ENCODE measurements at places on chromosomes 1 and 21.

GRCh38 chr1:207316141-207316540 lies 5.3 kb upstream of the CD55 start:
- DNase-seq: no peak

- DNase-seq: no peak
These were observed 34.5 kb downstream of the CTNNBIP1 start for GRCh38 chr1:9875636-9876000.

GRCh38 chr1:168688644-168689326 lies 40.2 kb downstream of the DPT start:
- DNase-seq: no peak

DNA sequence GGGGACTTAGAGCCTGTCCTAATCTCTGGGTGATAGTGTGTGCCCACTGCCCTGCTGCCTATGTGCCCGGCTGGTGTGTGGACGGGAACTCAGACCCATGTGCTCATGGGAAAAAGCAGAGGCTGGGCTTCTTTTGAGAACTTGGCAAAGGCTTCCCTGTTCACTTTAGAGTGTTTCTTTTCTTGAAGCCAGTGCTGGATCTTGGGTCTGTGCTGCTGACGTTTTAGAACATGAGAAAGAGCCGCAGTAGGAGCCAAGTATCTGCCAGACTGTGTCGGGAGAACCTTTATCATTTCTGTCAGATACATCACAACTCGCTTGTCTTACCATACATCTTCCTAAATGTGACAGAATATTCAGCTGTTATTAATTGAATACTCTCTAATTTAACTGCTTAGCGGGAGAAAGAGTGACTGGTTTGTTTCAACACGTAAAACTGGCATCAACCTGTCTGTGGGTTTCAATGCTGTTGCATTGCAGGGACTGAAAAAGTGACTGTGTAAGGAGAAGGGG lies 195.2 kb downstream of the PBX1 start:
- DNase-seq: no peak

DNA sequence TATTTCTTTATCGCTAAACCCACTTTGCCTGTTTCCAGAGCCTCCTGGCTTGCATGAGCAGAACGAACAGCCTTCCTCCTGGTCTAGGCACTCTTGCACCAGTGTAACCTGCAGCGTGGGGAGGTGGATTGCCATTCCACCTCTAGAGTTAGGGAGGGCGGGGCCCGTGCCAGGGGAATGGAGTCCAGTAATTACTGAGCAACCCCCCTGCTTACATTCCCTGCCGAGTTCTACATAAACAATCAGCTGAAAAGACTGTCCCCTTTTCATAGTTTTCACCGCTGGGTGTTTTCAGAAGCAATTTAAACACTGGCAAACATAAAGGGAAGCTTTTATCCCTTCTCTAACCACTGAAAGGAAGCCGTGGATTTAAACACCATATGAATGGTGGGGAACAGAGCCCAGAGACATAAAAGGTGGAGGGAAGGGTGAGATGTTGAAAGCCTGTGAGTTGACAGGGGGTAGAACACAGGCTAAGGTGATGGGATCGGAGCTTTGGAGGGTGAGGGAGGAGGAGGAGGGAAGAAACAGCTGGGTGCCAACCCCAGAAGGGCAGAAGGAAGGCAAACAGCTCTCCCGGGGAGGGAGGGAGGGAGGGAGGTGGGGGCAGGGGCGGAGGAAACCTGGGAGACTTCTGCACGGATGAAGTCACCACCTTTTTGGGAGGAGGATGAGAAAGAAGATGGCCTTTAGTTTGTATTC lies 68.0 kb upstream of the WDR26 start:
- no peak for DNase-seq

DNA sequence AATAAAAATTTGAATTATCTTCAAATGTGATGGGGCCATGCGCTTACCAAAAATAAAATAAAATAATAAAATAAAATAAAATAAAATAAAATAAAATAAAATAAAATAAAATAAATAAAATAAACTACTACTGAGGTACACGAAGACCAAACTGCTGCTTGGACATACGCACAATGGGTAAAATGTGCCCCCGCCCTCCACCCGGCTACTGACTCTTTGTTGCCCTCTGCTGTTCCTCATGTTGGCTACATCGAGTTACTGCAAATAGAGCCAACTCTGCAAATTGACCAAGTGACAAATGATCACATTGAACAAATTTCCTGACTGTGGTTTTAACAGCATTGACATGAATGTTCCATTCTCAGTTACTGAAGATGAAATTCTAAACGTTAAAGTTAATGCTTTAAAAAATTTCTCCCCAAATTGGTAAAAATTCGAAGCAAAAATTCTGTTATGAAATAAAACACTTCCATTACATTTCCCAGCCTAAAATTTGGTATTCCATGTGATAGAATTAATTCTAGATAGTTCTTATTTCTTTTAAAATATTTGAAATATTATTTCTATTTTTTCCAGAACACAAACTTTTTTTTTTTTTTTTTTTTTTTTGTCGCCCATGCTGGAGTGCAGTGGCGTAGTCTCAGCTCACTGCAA lies 18.8 kb upstream of the MAP1LC3C start:
- DNase-seq: peak; percentile 35

DNA sequence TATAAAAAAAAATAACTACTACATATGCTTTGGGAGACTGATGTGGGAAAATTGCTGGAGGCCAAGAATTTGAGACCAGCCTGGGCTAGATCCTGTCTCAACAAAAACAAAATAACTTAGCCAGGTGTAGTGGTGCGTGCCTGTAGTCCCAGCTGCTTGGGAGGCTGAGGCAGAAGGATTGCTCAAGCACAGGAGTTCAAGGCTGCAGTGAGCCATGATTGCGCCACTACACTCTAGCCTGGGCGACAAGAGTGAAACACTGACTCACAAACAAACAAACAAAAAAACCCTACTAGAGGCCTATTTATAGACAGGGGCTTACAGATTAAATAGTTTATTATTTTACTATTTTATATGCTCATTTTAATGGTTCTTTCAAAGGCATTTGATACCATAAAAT lies 80.0 kb downstream of the LHX4 start:
- DNase-seq: no peak

DNA sequence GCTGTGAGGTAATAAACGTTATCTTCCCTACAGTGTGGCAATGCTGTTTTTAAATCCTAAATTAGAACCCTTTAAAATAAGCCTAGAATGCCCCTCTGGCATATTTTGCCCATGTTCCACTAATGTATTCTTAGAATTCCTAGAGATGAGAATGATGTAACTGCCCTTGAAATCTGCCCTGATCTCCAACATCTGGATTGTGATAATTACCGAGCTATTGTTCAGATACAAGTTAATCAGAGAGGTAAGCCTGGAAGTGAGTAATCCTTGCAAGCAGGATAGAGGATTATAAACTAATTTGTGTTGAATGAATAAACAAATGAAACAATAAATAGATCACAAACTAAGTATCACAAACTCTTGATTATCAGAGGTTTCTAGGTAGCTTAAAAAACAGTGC lies 107.8 kb upstream of the DMRTA2 start:
- no peak for DNase-seq

DNA sequence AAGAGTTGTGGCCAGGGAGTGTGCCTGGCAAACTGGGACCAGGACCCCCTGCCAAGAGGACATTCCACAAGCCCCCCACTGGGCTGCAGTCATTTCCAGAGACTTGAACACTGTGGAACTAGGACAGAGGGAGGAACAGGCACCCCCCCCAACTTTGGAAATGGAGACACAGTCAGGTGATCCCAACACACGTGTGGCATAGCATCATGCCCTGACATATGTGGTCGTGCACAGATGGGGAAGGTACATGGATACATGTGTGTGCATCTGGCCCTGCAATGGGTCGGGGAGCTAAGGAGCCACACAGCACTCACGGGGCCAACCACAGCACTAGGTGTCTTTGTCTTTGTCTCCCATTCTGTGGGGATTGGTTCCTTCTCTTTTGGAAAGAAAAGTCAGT lies 6.6 kb upstream of the TFF3 start:
- DNase-seq: no peak

DNA sequence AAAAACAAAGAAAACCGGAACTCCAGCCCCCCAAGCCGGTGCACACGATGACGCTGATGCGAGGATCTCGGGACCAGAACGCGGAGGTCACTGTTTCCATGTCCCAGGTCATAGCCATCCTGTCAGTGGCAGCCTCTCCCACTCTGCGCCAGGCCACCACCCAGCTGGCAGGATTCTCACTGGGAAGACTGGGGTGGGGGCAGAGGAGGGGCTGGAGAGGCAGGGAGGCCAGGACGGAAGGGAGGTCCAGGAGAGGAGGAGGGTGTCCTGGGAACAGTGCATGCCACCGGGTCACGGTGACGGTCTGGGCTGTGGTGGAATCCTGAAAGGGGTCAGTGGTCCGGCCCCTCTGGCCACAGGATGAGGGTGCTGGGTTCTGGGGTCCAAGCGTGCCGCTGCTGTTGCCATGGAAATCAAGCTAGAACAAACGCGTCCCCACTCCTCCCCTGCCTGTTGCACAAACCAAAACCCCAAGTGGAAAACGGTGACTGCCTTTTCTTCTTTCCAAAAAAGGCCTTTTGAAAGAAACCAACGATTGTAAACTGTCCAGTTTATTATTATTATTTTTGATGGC lies 26.1 kb downstream of the MRPL37 start:
- no peak for DNase-seq

DNA sequence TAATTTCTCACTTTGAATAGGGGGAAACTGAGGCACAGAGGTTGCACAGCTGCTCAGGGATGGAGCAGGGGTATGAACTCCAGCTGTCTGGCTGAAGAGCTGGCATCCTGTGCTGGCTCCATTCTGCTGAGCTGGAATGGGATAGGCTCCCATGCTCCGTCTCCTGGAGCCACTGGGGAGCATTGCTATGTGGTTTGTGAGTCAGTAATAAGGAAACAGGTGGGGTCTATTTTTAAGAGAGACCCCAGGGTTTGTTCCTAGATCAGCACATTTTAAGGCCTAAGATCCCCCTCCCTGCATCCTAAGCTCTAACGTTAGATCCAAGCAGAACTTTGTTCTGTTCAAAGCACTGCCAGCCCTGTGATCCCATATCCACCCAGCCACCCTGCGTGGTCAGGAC lies 72.2 kb downstream of the LACTBL1 start:
- no peak for DNase-seq

GRCh38 chr1:175124861-175125260 lies 57.2 kb downstream of the TNN start:
- no peak for DNase-seq

DNA sequence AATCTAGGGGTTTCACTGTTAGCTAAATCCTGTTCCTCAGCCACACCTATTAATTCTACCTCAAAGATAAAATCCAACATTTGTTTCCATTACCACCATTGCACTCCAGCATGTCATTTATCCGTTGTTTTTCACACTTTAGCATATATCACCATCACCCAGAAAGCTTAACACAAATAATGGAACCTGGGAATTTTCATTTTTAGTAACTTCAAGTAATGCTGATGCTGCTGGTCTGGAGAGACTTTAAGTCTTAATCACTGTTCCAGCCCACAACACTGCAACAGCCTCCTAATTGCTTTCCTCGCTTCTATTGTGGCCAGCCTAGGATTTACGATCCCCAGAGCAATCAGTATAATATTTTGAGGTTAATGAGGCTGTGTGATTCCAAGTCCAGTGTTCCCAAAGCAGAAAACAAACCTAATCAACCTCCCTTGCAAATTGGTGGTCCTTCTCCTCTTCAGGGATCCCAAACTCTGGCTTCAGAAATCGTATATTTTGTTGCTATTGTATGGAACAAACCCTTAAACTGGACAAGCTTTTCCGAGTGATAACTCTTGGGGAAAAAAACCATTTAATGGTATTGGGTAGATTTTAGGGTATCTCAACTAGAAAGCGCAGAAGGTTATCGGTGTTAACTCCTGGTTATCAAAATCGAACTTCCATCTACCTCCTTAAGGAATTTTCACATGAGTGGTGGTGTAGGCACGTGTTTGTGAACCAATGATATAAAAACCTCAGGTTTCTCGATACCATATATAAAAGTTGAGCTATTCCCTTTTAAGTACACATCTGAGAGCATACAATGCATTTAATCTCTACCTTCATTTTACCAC lies 50.0 kb upstream of the BOLA1 start:
- no peak for DNase-seq

DNA sequence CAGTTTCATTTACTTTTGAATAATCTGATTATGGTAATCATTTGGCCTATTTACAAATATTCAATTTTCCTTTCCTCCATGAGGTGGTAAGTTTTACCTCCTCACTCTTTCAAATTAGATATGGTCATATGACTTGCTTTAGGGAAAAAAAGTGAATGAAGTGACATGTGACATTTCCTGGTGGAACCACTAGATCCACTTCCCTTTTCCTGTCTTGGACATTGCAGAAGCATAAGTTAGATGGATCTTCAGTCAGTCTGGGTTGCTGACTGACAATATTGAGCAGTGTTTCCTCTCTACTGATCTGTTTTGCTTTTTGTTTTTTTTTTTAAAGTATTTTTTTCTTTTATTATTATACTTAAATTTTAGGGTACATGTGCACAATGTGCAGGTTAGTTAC lies 481.1 kb upstream of the PTBP2 start:
- DNase-seq: no peak

DNA sequence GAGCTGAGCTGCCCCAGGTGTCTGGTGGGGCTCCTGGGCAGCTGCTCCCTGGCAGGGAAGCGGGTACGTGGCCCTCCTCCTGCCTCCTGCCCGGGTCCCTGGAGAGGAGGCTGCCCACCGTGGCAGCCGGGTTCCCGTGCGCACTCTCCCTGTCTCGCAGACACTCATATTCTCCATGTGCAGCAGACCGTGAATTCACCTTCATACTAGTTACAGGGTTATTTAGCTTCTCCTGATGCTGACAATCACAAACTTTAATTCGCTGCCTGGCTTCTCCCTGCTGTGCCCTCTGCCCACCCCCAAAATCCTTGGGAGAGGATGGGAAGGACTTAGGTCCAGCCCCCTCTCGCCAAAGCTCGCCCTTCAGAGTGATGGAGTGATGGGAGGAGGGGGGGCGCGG lies 95.3 kb downstream of the CASZ1 start:
- no peak for DNase-seq

DNA sequence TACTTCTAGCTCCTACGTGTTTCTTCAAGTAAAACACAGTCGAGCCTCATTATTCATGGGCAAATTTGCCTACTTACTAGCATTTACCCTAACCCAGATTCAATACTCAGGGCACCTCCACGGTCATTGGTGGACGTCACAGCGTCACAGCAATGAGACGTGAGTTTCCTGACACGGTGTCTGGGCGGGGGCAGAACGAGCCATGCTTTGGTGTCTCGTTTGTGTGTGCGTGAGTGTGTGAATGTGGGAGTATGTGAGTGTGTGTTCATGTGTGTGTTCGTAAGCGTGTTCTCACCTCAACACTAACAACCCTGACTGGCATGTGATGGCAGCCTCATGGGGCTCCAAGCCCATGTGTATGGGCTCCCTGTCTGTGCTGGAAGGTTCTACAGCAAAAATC lies 17.5 kb upstream of the COL18A1 start:
- DNase-seq: no peak

GRCh38 chr1:91020486-91020885 lies 1.3 kb downstream of the ZNF644 start:
- DNase-seq: no peak

Data from stimulated activated CD4-positive, alpha-beta T cell treated with anti-CD3 and anti-CD28 coated beads, Interleukin-2, amount 100 ng/mL, for 24 hours (primary cell).